ENCODE measurements at places on chromosomes 6 and 20.

- DNase-seq, result peak; percentile 82
Measured at GRCh38 chr20:63321148-63321831, 28.3 kb downstream of the COL20A1 start.

DNA sequence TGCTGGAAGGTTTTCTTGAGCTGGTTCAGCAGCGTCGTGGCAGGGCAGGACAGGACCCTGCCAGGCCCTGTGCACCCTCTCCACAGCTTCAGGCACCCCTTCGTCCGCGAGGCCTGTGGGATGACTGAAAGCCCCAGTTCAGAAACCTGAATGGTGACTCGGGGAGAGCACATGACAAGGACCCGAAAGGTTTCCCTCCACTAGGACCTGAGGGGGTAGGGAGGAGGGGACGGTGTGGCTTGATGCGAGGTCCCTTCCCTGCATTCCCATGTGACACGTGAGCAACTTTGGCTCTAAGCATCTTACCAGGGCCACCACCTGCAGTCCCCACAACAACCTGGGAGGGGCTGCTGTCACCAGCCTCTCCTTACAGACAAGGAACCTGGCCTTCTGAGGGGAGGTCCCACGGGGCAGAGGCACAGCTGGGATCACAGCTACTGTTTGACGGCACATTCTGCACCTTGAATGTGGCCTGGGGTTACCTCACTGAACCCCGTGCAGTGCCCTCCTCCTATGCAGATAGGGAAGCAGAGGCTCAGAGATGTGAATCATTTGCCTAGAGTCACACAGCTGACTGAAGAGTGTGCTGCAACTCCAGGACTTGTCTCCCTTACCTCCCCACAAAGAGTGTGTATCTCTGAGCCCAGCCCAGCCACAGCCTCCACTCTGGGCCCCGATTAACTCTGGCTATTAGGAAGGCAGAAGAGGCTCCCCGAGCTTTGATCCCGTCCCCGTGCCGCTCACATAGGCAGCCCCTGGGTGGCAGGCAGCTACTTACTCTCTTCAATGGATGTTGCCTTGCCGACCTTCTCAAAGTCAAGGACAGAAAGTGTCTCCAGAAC lies 84.6 kb downstream of the PTPN1 start:
- no peak for DNase-seq

- no peak for DNase-seq
Measured at GRCh38 chr6:145823328-145823944, 8.8 kb upstream of the FBXO30 start.

DNA sequence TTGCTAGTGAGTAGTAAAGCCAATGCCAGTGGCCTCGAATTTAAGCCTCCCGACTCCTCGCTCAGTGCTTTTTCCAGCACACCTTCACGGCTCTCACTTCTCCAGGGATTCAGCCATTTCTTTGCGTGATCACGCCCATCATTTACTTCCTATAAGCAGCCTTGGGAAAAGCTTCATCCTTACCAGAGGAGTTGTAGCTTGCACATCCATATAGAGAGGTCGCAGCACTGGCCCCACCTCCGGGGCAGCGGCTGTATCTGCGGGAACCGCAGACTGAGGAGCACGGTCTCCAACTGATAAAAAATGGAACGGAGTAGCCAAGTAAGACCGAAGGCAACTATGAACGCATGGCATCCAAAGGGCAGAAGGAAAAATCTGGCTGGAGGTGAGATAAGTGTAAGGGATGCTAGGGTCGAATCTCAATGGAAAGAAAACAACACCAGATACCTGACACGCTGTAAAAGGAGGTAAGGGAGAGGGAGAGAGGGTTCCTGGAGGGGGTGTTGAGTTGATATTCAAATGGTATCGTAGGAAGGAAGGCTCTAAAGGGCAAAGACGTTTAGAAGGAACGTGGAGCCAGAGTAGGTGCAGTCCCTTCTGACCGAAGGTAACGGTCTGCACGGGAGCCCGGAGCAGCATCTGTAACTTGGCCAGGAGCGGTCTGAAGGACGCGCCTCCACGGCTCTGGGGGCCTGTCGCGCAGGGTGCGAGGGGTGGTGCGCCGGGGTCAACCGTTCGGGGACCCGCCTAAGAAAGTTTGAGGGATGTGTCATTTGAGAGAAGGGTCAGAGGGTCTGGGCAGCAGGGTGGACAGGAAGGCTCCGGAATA lies 640 bp downstream of the NFS1 start:
- no peak for DNase-seq

DNA sequence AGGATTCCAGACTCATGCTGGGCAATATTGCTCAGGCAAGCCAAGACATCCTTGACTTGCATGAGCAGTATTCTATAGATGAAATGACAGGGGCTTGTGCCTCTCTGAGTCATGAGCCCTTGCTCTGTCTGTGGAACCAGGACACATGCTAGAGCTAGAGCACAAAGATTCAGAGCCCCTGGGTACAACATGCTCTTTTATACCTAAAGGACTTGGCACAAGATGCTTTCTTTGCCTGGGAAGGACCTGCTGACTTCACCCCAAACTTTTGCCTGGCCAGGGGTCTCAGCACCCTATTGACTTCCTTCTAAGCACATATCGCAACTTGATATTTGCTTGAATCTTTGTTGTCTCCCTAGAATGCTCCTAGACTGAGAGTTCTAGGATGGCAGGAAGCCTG lies 27.4 kb downstream of the TGM6 start:
- DNase-seq, result no peak

DNA sequence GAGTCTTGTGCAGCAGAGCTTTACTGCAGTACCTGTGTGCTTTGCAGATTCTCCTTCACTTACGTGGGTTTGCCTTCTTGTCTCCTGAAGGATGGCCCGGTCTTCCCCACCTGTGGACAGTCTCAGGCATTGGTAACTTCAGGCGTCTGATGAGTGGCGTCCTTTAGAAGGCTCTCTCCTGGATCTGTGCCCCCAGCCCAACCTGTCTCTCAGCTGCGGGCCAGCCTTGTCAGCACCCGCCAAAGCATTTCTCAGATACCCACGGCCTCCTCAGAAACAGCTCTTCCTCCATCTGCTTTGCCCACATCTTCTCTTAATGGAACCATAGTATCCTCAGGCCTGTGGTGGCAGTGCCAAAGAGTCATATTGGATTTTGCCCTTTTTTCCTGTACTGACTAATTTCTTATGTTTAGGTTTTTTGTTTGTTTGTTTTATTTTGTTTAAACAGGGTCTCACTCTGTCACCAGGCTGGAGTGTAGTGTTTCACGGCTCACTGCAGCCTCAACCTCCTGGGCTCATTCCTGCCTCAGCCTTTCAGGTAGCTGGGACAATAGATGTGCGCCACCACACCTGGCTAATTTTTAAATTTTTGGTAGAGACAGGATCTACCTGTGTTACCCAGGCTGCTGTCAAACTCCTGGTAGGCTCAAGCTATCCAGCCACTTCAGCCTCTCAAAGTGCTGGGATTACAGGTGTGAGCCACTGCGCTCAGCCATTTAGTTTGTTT lies 96.6 kb downstream of the ARID1B start:
- DNase-seq, result no peak

GRCh38 chr6:132085731-132086130 lies 134.6 kb upstream of the CCN2 start:
- no peak for DNase-seq

DNA sequence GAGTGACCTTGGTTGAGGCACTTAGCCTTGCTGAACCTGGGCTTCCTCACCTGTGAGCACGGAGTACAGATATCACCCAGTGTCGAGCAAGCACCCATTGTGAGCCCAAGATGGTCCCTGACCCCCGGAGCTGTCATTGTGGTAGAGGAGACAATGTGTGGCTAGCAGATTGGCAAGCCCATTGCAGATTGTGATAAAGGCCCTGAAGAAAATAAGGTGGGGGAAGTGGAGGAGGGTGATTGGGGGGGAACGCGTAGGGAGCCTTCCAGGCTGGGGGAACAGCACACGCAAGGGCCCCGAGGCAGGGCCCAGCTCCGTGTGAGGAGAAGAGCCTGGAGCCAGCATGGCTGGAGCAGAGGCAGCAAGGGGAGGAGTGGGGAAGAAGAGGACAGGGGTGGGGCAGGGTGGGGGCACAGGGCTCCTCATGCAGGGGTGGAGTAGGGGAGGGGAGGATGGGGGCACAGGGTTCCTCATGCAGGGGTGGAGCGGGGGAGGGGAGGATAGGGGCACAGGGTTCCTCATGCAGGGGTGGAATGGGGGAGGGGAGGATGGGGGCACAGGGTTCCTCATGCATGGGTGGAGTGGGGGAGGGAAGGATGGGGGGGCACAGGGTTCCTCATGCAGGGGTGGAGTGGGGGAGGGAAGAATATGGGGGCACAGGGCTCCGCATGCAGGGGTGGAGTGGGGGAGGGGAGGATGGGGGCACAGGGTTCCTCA lies 7.0 kb downstream of the CEBPB start:
- no peak for DNase-seq

DNA sequence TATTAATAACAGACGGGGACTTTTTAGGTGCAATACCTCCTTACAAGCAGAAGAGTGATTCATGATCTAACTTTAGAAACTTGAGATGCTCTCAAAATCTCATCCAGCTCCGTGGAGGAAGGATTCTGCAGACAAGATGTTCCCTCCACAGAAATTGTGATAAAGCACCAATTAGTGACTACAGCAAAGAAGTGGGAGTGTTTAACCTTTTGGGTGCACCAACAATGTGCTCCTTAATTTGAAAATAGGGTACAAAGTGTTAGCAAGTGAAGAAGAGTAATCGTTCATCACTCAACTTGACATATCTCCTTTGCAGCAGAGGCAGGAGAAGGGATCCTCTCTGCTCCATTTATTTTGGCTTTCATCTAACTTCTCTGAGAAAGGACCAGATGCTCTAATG lies 22.8 kb upstream of the SCP2D1 start:
- no peak for DNase-seq

DNA sequence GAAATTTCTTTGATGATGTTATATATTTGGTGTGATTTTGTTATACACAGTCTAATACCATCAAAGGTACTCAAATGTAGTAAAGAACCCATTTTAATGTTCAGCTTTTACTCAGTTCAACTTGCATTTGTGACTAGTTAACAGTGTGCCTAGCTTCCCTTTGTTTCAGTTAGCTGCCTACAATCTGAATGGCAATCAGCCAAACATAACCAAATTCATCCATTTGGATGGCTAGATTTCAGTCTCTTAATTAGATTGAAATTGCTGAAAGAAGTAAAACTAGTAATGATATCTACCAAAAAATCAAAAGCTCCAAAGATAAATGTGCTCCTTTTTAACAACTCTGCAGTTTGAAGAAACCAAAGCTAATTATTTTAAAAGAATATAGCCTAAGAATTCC lies 6.9 kb downstream of the EPHA7 start:
- DNase-seq, result no peak

DNA sequence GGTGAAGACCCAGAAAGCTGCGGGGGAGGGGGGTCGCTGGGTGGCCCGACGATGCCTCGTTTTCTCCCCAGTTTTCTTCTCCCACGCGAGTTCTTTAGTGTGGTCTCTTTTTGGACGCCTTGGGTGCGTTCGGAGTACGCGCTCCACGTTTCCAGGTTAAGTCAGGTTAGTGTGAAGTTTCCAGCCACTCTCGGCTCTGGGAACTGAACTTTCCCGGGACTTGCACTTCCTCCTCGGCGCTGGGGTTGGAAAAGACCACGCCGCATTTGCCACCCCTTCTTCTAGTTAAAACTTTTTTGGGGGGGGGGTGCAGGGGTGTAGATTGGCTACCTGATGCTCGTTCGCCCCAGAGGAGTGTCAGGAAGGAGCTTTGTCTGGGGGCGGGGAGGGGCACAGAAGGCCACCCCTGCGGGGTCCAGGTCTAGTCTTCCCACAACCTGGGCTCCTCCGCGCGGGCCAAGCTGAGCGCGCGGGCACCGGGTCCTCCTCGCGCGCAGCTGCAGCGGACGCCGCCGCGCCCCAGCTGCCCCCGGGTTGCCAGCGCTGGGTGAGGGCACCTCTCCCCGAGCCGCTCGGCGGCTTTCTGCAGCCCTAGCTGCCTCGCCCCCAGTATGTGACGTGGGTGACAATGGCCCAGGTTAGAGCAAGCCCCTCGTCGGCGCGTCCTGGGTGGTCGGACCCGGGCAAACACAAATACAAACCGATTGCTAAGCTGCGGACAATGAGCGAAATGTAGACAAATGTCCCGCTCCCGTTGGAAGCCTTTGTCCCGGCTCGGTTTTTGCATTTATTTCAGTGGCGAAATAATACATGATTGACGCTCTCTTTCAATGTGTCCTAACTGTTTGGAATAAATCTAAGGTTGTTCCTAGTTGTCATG lies 1.7 kb upstream of the NKX2-2 start:
- no peak for DNase-seq

DNA sequence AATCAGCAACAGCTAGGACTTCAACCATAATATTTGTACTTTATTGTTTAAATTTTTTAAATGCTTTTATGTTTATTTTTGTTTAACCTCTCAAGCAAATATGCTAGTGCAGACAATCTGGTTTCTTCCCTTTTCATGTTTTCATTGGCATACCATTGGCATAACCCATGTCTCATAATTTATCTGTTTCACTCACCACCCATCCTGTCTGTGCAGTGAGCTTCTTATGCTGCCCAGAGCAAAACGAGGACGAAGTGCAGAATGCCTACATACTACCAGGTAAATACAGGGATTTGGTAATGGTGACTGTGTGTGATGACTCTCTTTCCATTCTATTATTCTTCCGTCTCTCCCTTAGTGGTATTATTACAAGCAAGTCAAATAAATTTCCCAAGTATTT lies 361.4 kb upstream of the KCNQ5 start:
- no peak for DNase-seq

- peak; percentile 55 for DNase-seq
Measured at GRCh38 chr6:44264154-44265006, 971 bp downstream of the NFKBIE start.

- no peak for DNase-seq
Measured at GRCh38 chr20:34452281-34452982, 63.8 kb upstream of the DYNLRB1 start.

- no peak for DNase-seq
Measured at GRCh38 chr6:26232940-26233648, 131.9 kb upstream of the BTN3A2 start.

GRCh38 chr20:46160661-46161060 lies 42.5 kb downstream of the CD40 start:
- DNase-seq, result no peak

- no peak for DNase-seq
Measured at GRCh38 chr6:66961191-66961590, 1254.2 kb upstream of the EYS start.

DNA sequence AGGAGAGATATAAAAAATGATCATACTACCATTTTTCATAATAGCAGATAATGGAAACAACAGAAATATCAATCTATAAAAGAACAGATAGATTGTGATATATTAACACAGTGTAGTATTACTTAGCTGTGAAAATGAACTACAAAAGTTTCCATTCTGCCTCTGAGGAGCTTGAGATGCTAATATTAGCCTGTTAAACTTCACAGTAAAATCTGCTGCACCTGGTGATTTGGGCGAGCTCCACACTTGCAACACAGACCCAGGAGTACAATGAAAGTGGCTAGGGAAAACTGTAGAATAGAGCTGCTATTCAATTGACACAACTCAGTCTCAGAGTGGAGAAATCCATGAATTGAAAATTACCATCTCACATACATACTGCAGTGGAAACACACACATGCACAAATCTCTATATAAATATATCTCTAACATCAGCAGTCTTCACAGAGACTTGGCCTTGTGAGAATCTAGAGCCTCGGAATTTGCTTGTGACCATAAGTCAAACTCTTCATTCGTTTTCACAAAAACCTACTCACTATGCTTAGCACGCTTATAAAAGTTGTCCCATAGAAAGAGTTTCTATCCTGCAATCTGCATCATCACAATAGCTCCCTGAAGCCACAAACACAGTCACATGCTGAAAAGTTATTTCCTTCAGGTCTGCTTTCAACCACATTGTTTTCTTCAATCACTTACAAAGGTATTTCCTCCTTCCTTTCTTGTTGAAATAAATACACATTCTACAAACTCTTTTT lies 133.0 kb downstream of the PAK5 start:
- DNase-seq, result no peak
